ENCODE measurements at places on chromosomes 12 and 14.
A peak's percentile ranks its signal among the peaks of the same experiment; 100 is the strongest.

DNA sequence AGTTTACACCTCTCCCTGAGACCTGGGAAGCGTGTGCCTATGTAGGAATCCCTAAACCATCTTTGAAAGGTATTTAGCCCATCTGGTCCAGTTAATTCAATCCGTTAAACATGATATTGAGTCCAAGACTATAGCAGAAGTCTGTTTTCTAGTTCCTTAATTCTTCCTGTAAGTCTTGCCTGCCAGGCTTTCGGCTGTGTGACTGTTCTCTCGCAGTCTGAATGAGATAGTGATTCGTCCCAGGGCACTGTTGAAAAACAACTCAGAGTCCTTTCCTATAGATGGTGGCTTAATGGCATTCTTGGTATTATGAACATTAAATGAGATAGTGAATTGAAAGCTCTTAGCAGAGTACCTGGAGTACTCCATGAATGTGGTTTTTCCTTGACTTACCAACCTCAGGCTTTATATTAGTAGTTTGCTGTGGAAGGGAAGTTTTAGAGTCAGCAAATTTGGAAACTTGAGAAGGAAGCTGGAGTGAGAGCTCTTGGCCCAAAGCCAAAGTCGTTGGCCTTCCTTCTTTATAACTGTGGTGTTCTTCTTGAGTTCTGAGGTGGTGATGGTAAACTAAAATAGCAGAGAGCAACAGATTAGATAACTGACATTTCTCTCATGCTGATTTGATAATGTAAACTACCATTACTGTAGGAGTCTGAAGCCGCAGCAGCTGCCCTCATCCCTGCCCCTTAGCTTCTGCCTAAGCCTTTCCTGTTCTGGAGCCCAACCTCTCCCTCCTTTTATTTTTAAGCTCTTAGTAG lies 76.5 kb downstream of the TGFB3 start:
- H3K27me3 ChIP-seq: no peaks in the 10 kb centered on the region
- DNase-seq: no peak
- H3K4me1 ChIP-seq: no peaks in the 10 kb centered on the region
- H3K36me3 ChIP-seq: no peaks in the 10 kb centered on the region

DNA sequence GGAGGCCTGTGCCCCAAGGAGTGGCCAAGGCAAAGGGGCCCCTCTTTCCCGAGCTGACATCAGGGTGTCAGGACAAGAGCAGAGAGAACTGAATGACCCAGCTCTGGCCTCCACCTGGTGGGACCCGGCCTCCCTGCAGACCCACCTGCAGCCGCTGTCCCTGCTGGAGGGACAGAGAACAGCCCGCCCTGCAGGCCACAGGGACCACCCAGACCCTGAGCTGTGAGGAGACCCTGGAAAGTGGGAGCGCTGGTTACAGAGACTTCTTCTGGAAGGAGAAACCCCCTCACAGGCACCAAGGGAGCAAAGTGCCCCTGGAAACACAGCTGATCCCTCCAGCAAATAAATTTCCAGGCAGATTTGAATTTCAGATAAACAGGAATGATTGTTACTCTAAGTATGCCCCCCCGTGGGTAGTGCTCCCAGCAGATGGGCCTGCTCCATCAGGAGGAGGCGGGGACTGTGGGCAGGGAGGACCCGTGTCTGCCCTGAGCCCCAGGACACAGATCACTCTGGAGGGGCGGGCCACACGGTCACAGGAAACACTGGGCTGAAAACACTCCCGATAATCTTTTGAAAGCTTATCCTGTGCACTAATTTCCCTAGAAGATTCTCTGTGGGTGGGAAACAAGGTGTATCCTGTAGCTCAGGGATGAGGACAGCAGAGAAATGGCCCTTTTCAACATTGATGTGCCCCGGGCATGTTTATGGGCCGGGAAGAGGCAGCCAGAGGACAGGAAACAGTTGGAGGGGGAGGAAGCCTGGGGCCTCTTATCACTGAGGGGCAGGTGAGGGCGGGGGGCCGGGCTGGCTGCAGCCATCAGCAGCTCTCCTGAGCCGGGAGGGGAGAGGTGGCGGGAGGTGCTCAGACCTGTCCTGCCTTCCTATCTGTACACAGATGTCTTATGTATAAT lies 276.0 kb downstream of the ADGRD1 start:
- no peak for DNase-seq
- H3K27me3 ChIP-seq: peaks cover 5% of the 10 kb centered on the region
- peaks cover 3% of the 10 kb centered on the region for H3K4me1 ChIP-seq
- no peaks in the 10 kb centered on the region for H3K36me3 ChIP-seq

GRCh38 chr14:23557946-23558345 lies 1.9 kb downstream of the THTPA start:
- peak overlapping the region; percentile 33 for H3K4me3 ChIP-seq
- peaks cover 19% of the 10 kb centered on the region for H3K36me3 ChIP-seq
- DNase-seq: no peak

DNA sequence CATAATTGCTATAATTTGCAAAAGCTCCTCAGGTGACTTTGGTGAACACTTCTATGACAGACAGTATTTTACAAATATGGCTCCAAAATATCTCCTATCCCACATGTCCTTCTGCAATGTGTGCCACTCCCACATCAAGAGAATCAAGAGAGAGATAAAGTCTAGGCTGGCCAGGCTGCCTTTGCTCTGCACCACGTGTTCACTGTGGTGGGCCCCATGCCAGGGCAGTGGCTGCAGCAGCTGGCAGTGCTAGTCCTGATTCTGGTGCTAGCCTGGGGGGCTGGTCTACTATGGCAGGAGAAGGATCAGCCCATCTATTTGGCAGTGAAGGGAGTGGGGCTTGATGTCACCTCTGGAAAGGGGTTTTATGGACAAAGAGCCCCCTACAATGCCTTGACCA lies 86.3 kb downstream of the DRAM1 start:
- no peaks in the 10 kb centered on the region for H3K27me3 ChIP-seq
- H3K36me3 ChIP-seq: peaks cover 15% of the 10 kb centered on the region
- H3K4me1 ChIP-seq: peaks cover 8% of the 10 kb centered on the region
- DNase-seq: no peak

DNA sequence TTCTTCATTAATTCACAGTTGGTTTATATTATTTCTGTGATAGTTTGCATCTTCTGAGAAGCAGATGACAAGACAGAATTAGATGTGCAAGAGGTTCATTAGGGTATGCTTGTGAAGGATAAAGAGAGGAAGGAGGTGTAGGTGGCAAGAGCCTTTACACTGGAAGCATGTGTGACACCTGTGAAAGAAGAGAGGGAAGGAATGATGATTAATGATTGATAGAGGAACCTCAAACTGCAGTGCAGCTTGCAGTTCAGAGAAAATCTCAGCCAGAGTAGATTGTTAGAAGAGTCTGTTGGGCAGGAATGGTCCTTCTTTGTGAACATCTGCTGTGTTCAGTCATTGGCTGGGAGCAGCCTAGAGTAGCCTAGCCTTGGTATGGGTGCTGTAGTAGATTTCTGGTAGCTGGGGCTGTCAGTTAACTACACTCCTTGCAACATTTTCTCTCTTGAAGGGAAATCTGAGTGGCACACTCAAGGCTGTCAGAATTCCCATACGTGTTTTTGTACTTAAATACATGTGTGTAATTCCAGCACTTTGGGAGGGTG lies 9.0 kb downstream of the RCOR1 start:
- H3K36me3 ChIP-seq: peaks cover 11% of the 10 kb centered on the region
- H3K27ac ChIP-seq: no peak overlapping the region
- no peak for DNase-seq
- peaks cover 33% of the 10 kb centered on the region for H3K4me1 ChIP-seq
- H3K4me3 ChIP-seq: no peak overlapping the region

GRCh38 chr14:95516554-95517181 lies at the start of gene SYNE3:
SYNE3 (minus strand) TSS chr14:95516650; CDS start chr14:95475821, 40,829 bp downstream.
- peak within 1 kb of the TSS; percentile 96 for H3K27ac ChIP-seq
- H3K4me3 ChIP-seq: peak within 1 kb of the TSS; percentile 87
- DNase-seq: peak; percentile 43
- H3K4me1 ChIP-seq: peaks cover 52% of the 10 kb centered on the region
- no peaks in the 10 kb centered on the region for H3K27me3 ChIP-seq
- peaks cover 6% of the 10 kb centered on the region for H3K36me3 ChIP-seq

GRCh38 chr12:112149596-112149995 lies 24.2 kb downstream of the TRAFD1 start:
- peak overlapping the region; percentile 47 for H3K27ac ChIP-seq
- DNase-seq: no peak
- peaks cover 10% of the 10 kb centered on the region for H3K4me1 ChIP-seq
- no peak overlapping the region for H3K4me3 ChIP-seq

GRCh38 chr12:57929092-57929830 lies 12.1 kb upstream of the ATP23 start:
- no peaks in the 10 kb centered on the region for H3K27me3 ChIP-seq
- peaks cover 1% of the 10 kb centered on the region for H3K36me3 ChIP-seq
- no peak overlapping the region for H3K27ac ChIP-seq
- no peak overlapping the region for H3K4me3 ChIP-seq

- H3K27me3 ChIP-seq: no peaks in the 10 kb centered on the region
- H3K4me1 ChIP-seq: peaks cover 12% of the 10 kb centered on the region
- peak overlapping the region; percentile 10 for H3K27ac ChIP-seq
- peaks cover 17% of the 10 kb centered on the region for H3K36me3 ChIP-seq
- DNase-seq: no peak
- H3K4me3 ChIP-seq: no peak overlapping the region
Observed at GRCh38 chr14:103442288-103442687, 57.1 kb downstream of the MARK3 start.

- DNase-seq: no peak
- H3K36me3 ChIP-seq: peaks cover 2% of the 10 kb centered on the region
- H3K4me3 ChIP-seq: no peak overlapping the region
- no peaks in the 10 kb centered on the region for H3K4me1 ChIP-seq
Observed at GRCh38 chr12:39230086-39230485, 212.8 kb downstream of the KIF21A start.

DNA sequence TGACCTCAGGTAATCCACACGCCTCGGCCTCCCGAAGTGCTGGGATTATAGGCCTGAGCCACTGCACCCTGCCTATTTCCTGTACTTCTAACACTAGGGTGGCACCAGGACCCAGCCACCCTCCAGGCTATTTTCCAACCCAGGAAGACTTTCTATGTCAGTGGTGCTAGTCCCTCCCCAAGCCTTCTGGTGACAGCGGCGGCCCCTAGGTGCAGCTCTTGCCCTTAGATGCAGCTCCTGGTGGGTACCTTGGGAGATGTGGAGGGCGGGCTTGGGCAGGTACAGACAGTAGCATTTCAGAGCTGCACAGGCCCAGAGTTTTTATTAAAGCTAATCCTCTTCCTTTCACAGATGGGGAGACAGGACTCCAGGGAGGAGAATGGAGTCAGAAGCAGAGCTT lies 62.8 kb downstream of the SRRM4 start:
- DNase-seq: no peak
- no peaks in the 10 kb centered on the region for H3K4me1 ChIP-seq
- peaks cover 5% of the 10 kb centered on the region for H3K27me3 ChIP-seq
- no peaks in the 10 kb centered on the region for H3K36me3 ChIP-seq

- peaks cover 9% of the 10 kb centered on the region for H3K27me3 ChIP-seq
- H3K27ac ChIP-seq: no peak overlapping the region
- no peaks in the 10 kb centered on the region for H3K4me1 ChIP-seq
- peaks cover 10% of the 10 kb centered on the region for H3K36me3 ChIP-seq
- H3K4me3 ChIP-seq: no peak overlapping the region
Observed at GRCh38 chr14:31990926-31991572, 86.1 kb upstream of the ARHGAP5 start.

GRCh38 chr12:48110691-48111311 lies 4.9 kb upstream of the SENP1 start:
- H3K36me3 ChIP-seq: no peaks in the 10 kb centered on the region
- peaks cover 12% of the 10 kb centered on the region for H3K4me1 ChIP-seq
- no peak for DNase-seq

DNA sequence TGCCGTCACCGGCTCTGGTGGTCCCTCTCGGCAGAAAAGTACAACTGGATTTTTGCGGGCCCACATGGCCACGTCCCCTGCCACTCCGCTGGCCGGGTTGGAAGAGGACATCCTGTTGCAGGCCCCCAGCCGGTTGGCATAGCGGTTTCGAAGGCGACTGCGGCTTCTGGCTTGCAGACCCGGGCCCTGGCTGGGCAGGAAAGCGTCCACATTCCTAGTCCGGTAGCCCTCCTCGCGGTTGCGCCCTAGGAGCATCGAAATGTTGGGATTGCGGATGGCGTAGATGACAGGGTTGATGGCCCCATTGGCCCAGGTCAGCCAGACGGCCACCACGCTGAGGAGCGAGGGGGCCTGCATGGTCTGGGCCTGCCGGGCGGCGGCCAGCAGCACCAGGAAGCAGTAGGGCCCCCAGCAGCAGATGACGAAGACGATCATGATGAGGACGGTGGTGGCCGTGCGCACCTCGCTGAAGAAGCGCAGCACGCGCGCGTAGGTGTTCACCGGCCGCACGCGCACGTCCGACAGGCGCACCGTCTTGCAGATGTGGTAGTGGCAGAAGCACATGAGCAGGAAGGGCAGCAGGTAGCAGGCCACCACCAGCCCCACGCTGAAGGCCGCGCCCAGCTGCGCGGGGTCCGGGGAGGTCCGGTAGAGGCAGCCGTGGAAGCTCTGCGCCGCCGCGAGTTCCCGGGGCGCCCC lies 1.2 kb downstream of the GPR135 start:
- H3K4me1 ChIP-seq: peaks cover 5% of the 10 kb centered on the region
- H3K4me3 ChIP-seq: peak overlapping the region; percentile 89
- peaks cover 2% of the 10 kb centered on the region for H3K27me3 ChIP-seq
- peaks cover 6% of the 10 kb centered on the region for H3K36me3 ChIP-seq

DNA sequence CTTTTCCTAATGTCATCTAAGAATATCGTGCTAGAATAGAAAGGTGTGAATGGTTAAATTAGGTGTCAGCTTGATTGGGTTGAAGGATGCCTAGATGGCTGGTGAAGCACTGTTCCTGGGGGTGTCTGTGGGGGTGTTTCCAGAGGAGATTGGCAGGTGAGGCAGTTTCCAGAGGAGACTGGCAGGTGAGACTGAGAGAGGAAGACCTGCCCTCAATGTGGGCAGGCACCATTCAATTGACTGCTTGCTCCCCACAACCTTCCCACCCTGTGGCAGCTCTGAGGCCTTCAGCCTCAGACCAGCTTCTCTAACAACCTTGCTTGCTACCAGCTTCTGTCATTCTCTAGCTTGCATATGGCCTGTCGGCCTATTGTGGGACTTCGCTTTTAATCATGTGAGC lies 9.2 kb downstream of the RNASE9 start:
- H3K36me3 ChIP-seq: no peaks in the 10 kb centered on the region
- H3K4me1 ChIP-seq: no peaks in the 10 kb centered on the region
- peaks cover 5% of the 10 kb centered on the region for H3K27me3 ChIP-seq
- H3K4me3 ChIP-seq: no peak overlapping the region
- H3K27ac ChIP-seq: no peak overlapping the region
- no peak for DNase-seq

GRCh38 chr12:108629824-108630476 lies 3.7 kb downstream of the SELPLG start:
- H3K36me3 ChIP-seq: peaks cover 4% of the 10 kb centered on the region
- H3K4me3 ChIP-seq: no peak overlapping the region
- no peak for DNase-seq
- no peaks in the 10 kb centered on the region for H3K27me3 ChIP-seq
- peaks cover 50% of the 10 kb centered on the region for H3K4me1 ChIP-seq
- H3K27ac ChIP-seq: peak overlapping the region; percentile 66

DNA sequence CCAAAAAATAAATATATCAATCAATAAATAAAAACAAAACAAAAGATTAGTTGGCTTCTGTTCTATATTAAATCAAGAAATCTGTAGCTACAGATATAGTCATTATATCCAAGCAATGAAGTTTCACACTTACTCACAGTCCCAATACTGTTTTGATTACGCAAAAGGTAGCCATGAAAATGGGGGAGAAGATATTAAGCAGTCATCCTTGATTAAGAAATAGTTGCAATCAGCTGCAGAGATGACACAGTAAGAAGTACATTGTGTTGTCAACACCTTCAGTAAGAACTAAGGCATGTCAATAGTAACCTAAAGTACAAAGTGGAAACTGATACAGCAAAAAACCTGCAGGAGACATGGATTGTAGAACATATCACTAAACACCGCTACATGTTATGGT lies 11.0 kb upstream of the RHOJ start:
- no peak for DNase-seq
- peaks cover 1% of the 10 kb centered on the region for H3K36me3 ChIP-seq
- peaks cover 8% of the 10 kb centered on the region for H3K27me3 ChIP-seq
- no peaks in the 10 kb centered on the region for H3K4me1 ChIP-seq
- H3K27ac ChIP-seq: no peak overlapping the region
